Stimulated activated CD4-positive, alpha-beta T cell treated with anti-CD3 and anti-CD28 coated beads, Interleukin-4, amount 100 ng/mL, for 4 hours (primary cell): ENCODE measurements at places on chromosomes 7 and 10.

DNA sequence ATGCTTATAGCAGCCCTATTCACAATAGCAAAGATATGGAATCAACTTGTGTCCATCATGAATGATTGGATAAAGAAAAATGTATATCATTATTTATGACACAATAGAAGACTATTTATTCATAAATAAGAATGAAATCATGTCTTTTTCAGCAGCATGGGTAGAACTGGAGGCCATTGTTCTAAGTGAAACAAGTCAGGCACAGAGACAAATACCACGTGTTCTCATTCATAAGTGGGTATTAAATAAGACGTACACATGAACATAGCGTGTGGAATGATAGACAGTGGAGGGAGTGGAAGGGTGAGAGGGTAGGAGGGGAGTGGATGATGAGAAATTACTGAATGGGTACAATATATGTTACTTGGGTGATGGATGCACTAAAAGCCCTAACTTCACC lies 762.4 kb downstream of the REEP3 start:
- DNase-seq: no peak

DNA sequence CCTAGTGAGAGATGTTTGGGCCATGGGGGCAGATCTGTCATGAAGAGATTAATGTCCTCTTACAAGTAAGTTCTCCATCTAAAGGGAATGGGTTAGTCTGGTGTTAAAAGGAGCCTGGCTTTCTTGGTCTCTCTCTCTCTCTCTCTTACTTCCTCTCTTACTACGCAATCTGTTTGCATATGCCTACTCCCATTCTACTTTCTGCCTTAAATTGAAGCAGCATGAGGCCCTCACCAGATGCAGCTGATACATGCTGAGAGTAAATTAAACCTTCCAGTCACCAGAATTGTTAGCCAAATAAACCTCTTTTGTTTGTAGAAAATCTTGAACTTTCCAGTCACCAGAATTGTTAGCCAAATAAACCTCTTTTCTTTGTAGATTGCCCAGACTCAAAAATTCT lies 884.1 kb downstream of the NRG3 start:
- DNase-seq: no peak

GRCh38 chr10:34081347-34081743 lies 733.8 kb downstream of the PARD3 start:
- DNase-seq: no peak

GRCh38 chr10:66784770-66785169 lies 141.1 kb upstream of the LRRTM3 start:
- DNase-seq: no peak

DNA sequence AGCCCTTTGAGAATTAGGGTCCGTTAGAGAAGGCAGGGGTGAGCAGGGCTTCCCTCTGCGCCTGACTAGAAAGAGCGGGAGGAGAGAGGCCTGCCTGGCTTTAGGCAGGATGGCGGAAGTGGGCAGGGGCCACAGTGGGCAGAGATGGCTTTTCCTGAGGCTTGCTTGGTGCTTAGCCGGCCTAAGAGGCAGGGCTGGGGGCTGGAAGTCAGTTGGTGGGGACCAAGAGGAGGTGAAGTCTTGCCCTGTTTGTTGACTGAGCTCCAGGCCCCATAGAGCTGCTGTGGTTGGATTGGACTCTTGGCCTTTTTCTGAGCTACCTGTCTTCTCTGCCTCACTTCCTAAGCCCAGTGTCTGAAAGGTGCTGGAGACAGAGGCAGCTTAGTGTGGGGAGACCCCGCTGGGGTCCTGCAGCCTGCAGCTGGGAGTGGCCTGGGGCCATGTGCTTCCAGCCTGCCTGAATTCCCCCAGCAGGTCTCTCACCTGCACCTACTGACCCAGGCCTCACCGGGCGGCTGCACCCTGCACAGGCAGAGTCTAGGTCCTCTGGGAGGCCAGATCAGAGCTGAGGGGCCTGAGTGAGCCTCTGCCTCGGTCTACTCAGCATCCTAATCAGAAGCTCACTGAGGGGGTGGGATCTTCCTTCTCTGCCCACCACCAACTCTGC lies 4.8 kb downstream of the FAM241B start:
- DNase-seq: no peak

GRCh38 chr10:113487154-113487553 lies 65.7 kb upstream of the HABP2 start:
- no peak for DNase-seq

GRCh38 chr10:117892681-117893220 lies 154.0 kb downstream of the RAB11FIP2 start:
- no peak for DNase-seq

DNA sequence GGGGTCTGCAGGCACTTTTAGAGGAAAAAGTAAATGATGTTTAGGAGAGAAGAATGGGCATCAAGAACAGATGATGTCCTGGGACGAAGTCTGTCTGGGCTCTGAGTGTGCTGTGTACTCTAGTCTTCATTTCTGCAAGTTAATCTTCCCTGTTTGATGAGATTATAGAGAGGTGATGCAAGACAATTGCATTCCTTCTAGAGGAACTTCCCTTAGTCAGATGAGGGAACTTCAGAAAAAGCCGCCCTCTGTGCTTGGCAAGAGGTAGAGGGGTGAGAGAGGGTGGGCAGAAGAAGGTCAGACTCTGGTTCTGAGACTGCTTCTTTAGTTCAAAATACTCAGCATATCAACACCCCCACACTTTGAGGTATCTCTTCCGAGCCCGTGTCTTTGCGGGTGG lies 797.9 kb downstream of the LRMDA start:
- no peak for DNase-seq

GRCh38 chr7:372932-373791 lies 83.2 kb downstream of the FOXL3 start:
- no peak for DNase-seq

GRCh38 chr7:116591202-116592040 lies 66.6 kb downstream of the CAV1 start:
- no peak for DNase-seq

DNA sequence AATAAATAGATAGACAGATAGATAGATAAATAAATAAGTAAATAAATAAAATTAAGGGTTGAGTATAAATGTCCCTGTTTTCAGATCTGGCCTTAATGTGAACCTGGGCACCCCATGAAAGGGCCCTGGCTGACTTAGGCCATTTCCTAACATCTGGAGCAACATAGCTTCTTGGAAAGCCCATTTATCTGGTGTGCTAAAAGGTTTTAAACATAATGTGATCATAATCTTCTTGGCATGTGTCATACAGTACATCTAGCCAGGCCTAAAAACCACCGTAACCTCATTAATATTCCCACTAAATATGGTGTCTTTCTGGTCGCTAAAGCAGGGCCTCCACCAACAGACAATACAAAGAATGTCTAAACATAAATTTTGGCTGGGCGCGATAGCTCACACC lies 142.8 kb downstream of the BTAF1 start:
- no peak for DNase-seq

DNA sequence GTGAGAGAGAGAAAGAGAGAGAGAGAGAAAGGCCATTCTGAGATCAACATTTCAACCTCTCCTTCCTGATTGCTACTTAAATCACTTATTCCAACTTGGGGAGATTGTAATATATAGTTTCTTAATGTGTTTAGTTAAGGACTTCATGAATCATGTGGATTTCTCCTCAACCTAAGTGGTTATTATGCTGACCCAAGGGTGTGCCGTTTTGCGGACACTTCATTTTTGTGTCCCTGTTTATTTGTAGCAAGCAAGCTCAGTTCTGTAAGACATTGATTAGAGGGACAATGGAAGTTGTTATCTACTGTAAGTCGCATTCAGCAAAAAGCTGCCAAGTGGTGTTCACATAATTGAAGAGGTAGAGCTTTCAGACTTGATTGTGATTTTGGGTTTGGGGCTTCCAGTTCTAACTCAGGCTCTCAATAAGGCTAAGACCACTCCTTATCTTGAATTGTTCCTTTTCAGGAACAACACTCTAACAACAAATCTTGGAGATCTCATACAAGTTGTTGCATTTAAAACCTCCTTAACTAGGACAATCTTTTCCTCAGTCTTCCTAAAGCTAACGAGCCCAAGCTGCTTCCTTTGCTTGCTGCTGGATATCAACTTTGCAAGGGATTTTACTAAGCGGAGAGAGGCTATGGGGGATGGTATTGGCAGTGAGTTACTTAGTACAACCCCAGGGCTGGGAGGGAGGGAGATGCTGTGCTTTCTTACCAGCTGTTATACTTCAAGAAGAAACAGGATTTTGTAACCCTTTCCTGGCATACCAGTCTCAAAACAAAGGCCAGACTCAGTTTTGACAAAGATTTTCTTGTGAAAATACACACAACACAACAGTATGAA lies 19.8 kb upstream of the COL1A2 start:
- DNase-seq: no peak

- no peak for DNase-seq
These were observed 2.8 kb downstream of the ZNF248 start for GRCh38 chr10:37854626-37855025.

DNA sequence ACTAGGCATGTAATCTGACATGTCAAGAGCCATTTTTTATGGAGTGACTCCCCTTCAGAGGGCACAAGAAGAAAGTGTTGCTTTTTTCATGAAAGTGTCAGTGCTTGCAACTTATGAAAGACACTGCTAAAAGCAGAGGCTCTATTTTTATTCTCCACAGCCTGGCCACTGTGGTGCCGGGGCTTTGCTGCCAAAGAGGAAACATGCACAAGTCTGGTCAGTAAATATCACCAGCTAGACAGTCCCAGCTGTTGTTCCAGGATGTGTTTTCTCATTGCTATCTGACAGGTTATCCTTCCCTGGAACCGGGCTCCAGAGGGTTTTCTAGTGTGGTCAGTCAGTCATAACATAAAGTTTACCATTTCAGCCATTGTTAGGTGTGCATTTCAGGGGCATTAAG lies 180.7 kb upstream of the PITRM1 start:
- DNase-seq: no peak

- no peak for DNase-seq
These were observed 610.5 kb upstream of the PFKP start for GRCh38 chr10:2456834-2457233.

- no peak for DNase-seq
These were observed 667 bp downstream of the KLLN start for GRCh38 chr10:87862679-87863052.

DNA sequence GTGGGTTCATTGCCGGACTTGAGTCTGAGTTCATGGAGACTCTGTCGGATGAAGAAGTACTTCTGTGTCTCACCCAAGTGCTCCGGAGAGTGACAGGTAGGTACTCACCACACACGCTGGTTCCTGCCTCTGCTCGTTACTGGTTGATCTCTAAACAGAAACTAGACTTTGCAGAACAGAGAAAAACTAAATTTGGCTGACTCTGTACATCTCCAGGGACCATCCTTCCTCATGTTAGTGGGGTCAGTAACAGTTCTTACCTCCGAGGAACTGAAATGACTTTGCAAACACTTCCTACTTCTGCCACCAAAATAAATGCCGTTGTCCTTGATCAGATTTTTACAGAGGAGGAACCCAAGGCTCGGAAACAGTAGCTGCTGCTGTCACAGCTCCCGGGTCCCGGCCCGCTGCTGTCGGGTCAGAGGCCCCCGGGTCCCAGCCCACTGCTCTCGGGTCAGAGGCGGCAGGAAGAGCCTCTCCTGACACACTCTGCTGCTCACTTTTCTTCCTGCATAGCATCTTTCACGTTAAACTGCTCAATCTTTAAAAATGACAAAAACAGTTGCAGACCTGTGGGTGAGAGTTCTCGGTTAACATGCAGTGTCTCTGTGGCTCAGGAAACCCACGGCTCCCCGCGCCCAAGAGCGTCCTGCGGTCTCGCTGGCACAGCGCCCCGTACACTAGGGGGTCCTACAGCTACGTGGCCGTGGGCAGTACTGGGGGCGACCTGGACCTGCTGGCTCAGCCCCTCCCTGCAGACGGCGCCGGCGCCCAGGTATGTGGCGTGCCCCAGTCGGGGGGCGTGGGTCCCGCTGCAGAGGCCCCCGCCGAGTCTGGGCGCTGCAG lies 4.8 kb upstream of the MTG1 start:
- DNase-seq: peak; percentile 23

DNA sequence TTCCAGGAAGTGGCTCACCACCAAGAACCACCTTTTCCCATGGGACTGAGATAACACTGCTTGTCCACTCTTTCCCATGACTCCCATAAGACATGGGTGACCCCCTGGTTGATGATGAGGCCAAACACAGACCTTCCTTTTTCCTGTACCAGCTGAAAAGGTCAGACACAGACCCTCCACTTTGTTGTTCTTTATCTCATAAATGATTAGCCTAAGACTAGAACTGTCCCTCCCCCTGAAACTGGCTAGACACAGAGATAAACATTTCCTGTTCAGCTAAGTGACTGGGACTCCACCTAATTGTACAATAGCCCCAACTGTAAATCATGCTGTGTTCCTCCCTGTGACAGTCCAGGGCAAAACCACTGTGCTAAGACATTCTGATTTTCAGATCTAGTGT lies 8.2 kb upstream of the NRG3 start:
- DNase-seq: no peak

GRCh38 chr7:81447351-81447952 lies 322.4 kb downstream of the HGF start:
- DNase-seq: no peak

- no peak for DNase-seq
These were observed 609.7 kb downstream of the INHBA start for GRCh38 chr7:41093141-41093540.

- DNase-seq: no peak
These were observed 109.2 kb downstream of the EPC1 start for GRCh38 chr10:32237644-32238345.

GRCh38 chr10:117165538-117166417 lies 27.7 kb upstream of the VAX1 start:
- no peak for DNase-seq

GRCh38 chr7:43692582-43693373 lies 36.5 kb downstream of the COA1 start:
- DNase-seq: no peak

- no peak for DNase-seq
These were observed 3.3 kb downstream of the NPS start for GRCh38 chr10:127552446-127552845.

DNA sequence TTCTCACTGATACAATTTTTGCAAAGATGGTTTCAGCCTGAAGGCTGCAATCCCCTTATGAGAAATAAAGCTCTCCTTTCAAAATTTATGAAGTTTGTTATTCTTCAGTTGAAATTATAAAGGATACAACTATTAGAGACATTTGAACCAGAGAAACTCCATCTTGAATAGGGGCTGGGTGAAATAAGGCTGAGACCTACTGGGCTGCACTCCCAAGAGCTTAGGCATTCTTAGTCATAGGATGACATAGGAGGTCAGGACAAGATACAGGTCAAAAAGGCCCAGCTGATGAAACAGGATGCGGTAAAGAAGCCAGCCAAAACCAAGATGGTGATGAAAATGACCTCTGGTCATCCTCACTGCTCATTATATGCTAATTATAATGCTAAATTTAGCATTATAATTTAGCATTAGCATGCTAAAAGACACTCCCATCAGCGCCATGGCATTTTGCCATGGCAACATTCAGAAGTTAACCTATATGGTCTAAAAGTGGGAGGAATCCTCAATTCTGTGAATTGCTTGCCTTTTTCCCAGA lies 22.4 kb upstream of the IFIT1B start:
- DNase-seq: no peak
